RWPE2 (cell line): ENCODE measurements at places on chromosomes 12 and 14.

- DNase-seq, result no peak
These were observed 48.1 kb downstream of the DAD1 start for GRCh38 chr14:22540811-22541360.

DNA sequence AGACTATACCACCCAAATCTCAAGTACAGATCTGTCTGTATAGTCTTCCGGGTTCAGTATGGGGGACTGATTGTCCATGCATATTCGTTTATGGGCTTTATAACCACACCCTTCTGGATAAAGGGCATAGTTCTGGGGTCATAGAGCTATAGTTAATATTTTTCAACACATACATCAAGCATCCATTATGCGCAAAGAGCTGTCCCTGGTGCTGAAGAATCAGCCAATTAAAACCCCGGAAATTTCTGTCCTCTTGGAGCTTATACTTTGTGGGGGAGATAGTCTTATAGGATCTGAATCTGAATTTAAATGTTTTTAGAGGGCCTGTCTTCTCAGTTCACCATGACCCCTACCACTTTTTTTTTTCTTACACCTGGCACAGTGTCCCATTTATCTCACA lies 256.7 kb downstream of the SUDS3 start:
- DNase-seq, result no peak

GRCh38 chr12:62635649-62636048 lies 169.0 kb downstream of the MON2 start:
- DNase-seq, result no peak

GRCh38 chr12:11819643-11820042 lies 170.2 kb downstream of the ETV6 start:
- DNase-seq, result no peak

GRCh38 chr12:90791445-90791844 lies 163.5 kb downstream of the CCER1 start:
- no peak for DNase-seq

- DNase-seq, result no peak
These were observed 654 bp upstream of the SUPT16H start for GRCh38 chr14:21384494-21384851.

- DNase-seq, result no peak
These were observed 417.1 kb downstream of the AEBP2 start for GRCh38 chr12:19856389-19856788.

- DNase-seq, result no peak
These were observed 51.2 kb downstream of the ARMH4 start for GRCh38 chr14:58100735-58101368.

GRCh38 chr14:21078287-21078686 lies 8.2 kb downstream of the ARHGEF40 start:
- DNase-seq, result no peak

DNA sequence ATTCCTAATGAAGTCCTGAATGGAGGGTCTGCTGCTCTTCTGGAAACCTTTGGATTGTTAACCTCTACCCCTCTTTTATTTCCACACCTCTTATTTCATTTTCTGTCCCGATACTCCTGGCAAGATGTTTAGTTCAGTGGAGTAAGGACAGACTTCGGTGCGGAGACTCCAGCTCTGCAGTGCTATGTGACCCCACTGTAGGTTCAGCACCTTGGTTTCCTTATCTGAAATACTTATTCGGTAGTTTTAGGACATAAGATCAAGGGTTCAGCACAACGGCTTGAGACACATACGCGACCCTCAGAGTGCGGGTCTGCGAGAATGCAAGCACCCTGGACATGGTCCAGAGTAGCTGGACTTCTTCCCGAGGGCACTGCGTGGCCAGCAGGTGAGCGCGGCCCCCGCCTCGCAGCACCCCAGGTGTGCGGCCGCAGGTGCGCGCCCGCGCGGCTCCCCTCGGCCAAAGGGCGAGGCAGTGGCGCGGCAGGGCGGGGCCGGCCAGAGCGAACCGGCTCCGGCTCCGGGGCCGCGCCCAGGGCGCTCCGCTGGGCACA lies 465 bp upstream of the FGD4 start:
- no peak for DNase-seq

GRCh38 chr12:116080415-116080814 lies 197.1 kb downstream of the MED13L start:
- DNase-seq, result no peak

DNA sequence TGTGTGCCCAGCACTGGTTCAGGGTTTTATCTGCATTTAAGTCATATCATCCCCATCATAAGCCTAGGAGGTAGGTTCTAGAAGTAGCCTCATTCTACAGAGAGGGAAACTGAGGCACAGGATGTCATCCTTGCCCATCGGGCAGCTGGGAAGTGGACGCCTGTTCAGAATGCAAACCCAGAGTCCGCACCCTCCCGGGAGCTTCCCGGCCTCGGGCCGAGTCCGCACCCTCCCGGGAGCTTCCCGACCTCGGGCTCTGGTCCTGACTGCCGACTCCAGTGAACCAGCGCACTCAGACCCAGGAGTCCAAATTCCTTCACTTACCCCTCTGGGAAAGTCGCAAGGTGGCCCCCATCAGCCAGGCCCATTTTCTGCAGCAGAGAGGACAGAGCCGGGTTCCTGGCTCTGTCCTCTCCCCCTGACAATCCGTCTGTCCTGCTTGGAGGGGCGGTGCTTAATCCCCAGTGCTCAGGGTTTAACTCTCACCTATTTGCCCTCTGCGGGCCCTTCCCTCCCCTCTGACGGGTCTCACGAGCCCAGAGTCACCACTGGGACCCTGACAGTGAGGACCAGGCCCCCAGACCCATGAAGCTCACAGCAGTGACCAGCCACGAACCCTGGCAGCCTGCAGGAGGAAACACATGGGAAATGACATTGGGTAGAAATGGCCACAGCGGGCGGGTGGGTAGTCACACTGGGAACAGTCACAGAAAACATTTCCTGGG lies 141.9 kb downstream of the PIWIL1 start:
- no peak for DNase-seq

DNA sequence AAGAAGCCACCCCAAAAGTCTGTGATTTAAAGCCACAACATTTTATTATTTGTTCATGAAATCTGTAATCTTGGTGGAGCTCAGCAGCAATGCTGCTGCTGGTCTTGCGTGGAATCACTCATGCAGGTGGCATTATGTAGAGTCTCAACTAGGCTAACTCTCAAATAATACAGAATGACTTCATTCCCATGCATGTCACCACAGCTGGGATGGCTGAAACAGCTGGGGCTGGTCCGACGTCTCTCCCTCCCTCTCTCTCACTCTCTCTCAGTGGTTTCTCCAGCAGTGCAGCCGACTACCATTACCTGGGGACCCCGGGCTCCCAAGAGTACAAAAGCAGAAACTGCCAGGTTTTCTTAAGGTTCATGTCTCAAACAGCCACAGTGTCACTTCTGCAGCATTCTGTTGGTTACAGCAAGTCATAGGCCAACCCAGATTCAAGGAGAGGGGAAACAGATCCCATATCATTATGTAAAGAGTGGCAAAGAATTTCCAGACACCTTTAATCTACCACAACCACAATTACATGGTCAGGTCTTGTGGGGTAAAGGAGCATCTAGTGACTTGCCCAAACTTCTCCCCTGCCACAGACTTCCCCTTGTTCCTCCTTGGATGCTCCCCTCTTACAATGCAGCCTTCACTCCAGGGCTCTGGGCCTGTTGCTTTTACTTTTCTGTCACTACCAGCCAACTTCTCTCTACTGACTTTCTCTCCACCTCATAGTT lies 192.0 kb upstream of the HMGA2 start:
- DNase-seq, result no peak

DNA sequence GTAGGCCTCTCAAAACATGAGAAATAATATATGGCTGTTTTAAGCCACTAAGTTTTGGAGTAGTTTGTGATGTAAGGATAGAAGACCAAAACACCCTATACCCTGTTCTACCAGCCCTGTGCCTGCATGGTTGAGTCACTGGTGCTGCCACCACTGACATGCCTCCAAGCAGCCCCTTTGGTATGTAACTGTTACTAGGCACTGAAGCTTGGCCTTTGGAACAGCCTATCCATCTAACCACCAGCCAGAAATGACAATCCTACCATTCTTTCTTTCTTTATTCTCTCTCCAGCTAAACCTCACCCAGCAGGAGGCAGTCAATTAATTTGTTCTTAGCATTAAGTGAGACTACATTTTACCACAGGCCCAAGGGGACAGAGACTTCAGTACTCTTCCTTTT lies 240.3 kb downstream of the MSRB3 start:
- DNase-seq, result no peak

- no peak for DNase-seq
These were observed 33.9 kb upstream of the TBX5 start for GRCh38 chr12:114439817-114440216.

GRCh38 chr12:113899561-113900471 lies 66.3 kb downstream of the RBM19 start:
- DNase-seq, result no peak

DNA sequence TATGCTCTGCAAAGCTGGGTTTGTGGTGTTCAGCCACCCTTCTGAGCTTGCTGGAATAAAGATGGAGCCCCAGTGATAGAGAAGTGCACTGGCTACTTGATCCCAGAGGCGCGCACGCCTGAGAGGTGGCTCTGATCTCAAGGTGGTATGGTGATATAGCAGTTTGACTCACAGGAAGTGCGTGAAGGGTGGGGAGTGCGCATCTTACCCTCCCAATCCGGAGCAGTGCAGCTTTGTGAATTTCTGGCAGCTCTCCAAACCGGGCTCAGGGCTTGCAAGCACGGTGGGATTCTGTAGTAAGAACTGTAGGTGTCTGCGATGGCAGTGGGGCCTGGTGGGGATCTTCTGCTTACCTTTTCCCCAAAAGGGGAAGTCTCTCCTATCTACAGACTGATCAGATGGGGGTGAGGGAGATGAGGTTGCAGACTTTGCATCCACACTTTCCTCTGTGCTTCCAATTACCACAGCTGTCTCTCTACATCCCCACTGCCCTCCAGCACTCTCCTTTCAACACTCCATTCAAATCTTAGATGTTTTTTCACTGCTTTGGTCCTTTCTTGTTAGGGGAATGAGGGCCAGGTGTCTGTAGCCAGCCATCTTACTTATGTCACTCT lies 197.4 kb upstream of the SLC38A2 start:
- DNase-seq, result no peak

GRCh38 chr14:51511265-51511664 lies 140.4 kb upstream of the FRMD6 start:
- DNase-seq, result no peak

DNA sequence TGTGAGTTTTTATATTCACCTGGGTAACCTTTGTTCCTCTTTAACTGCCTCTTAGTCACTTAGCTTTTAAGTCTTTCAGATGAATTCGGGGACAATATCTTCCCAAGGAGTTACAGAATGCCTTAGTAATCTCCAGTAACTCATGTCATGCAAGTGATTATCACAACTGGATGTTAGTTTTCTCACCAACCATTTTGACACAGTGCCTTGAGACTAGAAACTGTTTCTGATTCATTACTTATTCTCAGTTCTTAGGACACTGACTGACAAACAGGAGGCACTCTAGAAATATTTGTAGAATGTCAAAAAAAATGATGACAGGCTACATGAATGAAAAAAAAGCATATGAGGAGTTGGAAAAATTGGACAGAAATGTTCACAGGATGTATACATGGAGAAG lies 335.1 kb downstream of the ACSS3 start:
- DNase-seq, result no peak

DNA sequence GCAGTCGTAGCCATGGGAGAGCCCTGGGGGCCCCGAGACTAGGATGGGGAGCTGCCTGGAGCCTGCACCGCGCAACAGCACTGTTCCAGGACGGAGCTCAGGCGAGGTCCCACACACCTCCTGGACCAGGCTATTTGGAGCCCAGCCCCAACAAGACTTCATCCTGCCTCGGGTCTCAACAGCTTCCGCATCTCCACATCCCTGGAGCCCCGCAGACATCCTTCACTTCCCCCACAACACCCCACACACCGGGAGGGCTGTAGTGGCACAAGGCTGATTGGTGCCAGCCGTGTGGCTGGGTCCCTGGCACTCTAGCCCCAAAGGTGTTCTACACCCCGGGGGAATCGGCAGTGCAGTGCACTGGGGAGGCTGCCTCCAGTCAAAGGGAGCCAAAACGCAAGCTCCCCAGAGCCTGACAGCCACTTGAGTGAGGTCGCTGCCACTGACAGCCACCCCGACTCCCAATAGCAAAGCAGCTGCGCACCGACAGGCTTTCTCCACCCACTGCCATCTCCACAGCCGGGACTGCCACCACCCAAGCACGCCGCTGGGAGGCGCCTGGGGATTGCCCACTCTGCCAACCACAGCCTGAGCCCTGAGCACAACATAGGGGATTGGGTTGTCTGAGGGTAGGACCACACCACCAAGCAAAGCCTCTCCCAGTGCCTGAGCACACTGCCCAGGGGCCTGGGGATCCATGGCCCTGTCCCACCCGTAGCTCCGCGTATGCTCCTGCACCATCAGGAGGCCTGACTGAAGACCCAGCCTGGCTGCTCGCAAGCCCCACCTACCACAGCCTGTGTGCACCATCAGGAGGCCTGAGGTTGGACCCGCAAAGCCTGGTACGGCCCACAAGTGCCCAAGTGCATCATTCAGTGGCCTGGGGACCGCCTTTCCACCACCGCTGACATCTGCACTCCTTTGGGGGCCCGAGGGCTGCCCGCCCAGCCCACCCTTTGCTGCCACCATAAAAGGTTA lies 13.2 kb upstream of the KLRF1 start:
- no peak for DNase-seq

DNA sequence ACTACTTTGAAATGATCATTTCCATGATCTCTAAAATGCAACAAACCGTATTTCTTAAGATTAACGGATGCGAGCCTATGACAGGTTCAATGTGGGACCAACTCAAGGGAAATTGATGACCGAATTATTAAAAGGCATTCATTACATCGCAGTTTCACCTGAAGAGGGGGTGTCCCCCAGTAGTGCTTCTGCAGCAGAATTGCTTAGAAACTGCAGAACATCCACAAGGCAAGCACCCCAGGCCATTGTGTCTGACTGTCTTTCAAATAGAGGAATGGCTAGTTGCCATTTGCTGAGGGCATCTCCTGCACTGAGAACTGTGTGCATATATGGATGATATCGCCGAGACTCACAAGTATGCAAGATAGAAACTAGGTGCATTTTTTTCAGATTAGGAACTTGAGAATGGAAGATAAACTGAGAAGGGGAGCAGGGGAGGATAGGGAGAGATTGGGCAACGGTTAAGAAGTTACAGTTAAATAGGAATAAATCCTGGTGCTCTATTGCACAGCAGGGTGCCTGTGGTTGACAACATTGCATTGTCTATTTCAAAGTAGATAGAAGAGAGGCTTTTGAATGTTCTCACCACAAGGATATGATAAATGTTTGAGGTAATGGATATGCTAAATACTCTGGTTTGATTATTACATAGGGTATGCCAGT lies 234.3 kb upstream of the PLEKHG7 start:
- no peak for DNase-seq

GRCh38 chr12:34033628-34034296 lies 11.5 kb downstream of the ALG10 start:
- DNase-seq, result no peak

GRCh38 chr12:109503611-109504010 lies 26.2 kb downstream of the UBE3B start:
- DNase-seq, result no peak

- no peak for DNase-seq
These were observed 45.0 kb downstream of the GPR65 start for GRCh38 chr14:88049936-88050335.

GRCh38 chr12:12819221-12819620 lies 6.1 kb downstream of the DDX47 start:
- DNase-seq, result no peak
